Stimulated activated CD4-positive, alpha-beta T cell treated with anti-CD3 and anti-CD28 coated beads, Interleukin-1b, Interleukin-23, amount 100 ng/mL, for 1 hour (primary cell): ENCODE measurements at places on chromosomes 5 and 9.

DNA sequence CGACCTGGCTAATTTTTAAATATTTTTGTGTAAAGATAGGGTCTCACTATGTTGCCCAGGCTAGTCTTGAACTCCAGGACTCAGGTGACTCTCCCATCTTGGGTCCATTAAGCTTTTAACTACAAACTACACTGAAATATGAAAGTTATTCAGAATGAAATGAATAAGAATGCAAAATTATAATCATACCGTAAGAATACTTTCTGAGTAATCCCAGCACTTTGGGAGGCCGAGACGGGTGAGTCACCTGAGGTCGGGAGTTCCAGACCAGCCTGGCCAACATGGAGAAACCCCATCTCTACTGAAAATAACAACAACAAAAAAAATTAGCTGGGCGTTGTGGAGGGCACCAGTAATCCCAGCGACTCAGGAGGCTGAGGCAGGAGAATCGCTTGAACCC is 1.1 kb upstream of the ORM1 start:
- no peak for DNase-seq

DNA sequence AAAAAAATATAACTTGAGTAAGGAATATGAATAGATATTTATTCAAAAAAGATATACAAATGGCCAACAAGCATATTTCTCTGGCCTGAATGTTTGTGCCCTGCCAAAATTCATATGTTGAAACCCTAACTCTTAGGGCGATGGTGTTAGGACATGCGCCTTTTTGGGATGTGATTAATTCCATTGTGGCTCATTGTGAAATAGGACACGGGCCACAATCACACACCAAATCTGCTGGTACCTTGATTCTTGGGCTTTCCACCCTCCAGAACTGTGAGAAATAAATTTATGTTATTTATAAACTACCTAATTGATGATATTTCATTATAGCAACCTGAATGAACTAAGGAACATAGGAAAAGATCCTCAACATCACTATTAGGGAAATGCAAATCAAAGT is 5.7 kb upstream of the IFNA21 start:
- DNase-seq = no peak

- no peak for DNase-seq
Measured at GRCh38 chr9:130995086-130996011, 13.6 kb upstream of the LAMC3 start.

- DNase-seq = no peak
Measured at GRCh38 chr5:107919969-107920368, 249.2 kb upstream of the EFNA5 start.

- DNase-seq = no peak
Measured at GRCh38 chr9:35001803-35002502, 12.4 kb downstream of the DNAJB5 start.

DNA sequence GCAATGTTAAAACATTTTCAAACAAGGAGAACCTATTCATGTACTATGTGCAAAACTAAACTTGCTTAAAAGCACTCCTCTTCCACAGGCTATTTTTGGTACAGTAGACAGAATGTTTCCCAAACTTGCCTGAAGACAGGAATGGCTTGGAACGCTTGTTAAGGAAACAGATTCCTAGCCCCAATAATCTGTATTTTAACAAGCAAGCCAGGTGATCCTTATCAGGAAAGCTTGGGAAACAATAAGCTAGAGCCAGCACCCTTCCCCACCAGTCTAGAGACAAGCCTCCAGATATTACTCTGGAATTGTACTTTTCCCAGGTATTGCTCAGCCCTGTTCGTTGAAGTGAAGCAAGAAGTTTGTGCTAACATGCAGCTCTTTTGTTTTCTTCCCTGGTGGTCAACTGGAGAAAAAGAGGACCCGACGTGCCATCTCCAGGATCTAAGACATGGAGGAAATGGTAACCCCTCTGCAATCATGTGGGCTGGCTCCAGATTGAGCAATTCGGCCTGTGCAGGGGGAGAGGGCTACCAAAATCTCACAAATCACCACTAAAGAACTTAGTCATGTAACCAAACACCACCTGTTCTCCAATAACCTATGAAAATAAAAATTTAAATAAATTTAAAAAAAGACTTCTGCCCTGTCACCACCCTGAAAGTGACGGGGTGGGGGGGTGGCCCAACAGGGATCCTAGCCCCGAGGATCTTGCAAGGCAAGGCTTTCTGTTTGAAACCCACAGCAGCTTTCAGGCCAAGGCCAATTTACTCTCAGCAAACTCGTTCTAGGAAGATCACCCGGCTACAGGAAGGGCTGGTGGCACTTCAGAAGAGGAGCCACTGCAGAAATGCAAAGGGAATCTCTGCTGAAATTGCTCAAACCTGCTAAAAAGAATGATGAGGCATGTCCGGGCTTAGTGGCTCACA is 48.6 kb downstream of the SHB start:
- no peak for DNase-seq

DNA sequence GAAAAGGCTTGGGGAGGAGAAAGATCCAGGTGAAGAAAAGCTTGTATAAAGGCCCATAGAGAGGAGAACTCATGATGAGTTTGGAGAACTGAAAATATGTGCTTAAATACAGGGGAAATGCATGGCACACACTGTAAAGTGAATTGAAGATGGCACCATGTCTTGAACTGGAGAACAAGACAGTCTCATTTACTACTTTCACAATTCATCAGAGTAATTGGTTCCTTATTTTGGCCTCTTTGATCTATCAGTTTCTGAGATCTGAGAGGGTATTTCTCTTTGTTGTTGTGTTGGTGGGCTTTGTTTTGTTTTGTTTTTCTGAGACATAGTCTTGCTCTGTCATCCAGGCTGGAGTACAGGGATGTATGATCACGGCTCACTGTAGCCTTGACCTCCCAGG is 98.2 kb downstream of the CEMIP2 start:
- DNase-seq = no peak

GRCh38 chr5:163696579-163696887 is 191.1 kb downstream of the MAT2B start:
- no peak for DNase-seq

DNA sequence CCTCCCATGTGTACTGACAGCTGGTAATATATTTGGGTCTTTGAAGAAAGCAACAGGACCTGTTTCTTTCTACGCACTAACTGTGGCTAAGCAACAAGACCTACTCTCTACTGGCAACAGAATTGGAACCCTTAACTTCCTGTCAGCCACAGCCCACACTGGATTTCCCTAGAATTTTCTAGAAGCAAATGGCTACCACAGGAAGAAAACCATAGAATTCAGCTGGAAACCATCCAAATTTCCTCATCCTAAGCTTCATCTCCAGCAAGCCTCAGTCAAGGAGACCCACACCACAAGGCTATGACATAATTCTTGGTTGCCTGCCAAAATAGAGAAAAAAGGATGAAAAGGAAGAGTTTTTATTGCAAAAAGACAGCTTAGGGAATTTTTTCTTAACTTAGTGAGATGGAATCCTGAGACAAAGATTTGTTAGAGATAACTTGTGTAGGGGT is 171.8 kb upstream of the TNC start:
- DNase-seq = no peak

DNA sequence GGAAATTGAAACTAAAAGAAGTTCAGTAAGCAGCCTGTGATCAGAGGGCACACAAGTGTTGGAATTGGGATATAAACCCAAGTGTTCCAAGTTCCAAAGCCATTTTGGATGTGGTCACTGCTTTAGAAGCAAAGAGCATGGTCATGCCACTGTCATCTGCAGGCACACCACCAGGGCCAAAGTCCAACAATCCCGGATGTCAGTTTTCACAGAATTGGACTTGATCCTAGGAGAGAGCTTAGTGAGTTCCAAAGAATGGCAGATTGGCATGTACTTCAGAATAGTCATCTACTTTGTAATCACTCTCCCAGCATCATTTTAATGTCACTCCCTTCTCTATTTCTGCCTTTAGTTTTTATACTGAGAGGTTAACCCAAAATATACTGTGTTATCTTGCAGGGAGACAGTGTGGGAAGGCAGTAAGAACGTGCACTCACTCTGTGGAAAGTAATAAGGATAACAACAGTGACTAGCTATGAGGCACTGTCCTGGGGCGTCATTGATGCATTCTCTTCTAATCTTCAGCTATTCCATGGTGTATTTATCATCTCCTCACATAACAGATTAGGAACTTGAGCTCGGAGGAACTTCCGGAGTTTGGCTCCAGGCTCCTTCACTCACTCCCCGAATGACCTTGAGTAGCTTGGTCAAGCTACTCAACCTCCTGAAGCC is 388.0 kb downstream of the ACTL7B start:
- DNase-seq = no peak

- DNase-seq = no peak
Measured at GRCh38 chr9:21995006-21995665, 545 bp downstream of the CDKN2B-AS1 start.

DNA sequence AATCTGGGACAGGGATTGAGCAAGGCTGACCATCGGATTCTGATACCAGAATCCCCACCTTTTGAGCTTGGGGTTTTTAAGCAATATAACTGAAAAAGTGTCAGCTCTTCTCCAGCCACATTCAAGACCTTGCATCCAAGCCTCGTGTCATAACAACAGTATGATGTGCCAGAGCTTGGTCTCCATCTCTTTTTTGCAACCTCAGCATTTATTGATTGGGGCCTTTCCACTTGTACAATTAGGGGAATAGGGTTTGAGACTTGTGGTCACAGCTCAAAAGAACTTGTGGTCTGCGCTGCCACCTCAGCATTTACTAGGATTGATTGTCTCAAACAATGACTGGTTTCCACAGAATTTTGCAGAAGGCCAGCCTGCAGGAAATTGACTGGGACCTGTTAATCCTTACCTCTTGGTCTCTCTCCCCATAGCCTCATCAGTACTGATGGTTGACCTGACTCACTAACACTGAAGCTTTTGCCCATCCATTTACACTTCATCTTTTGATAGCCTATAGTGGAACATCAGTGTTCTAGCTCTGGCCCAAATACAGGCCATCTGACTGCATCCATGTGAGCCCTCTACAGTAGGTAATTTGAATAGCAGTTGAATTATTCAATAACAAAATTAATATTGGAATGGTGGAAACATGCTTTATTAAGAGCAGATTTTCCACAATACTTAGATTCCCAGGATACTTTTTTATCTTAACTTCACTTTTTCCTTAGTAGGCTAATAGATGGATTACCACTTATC is 381.6 kb upstream of the PRR16 start:
- no peak for DNase-seq

- DNase-seq = no peak
Measured at GRCh38 chr9:132168347-132168746, 6.5 kb downstream of the NTNG2 start.

GRCh38 chr5:59039296-59040023 is 456.6 kb downstream of the RAB3C start:
- peak; percentile 75 for DNase-seq

DNA sequence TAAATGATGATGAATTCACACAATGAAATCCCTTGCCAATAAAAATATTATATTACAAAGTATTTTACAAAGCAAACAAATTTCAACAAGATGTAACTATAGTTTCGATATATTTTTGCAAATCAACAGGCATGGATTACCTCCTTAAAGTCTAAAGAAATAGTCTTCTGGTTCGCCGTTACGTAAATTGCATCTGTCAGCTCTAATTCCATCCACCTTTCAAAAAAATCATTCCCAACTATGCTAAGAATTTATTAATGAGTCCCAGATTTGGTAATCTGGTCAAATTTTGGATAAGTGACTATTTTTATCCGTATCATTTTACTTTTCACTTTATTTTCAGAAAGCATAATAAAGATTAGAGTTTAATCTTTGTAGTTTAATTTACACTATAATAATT is 1984.9 kb downstream of the EFNA5 start:
- DNase-seq = no peak

- DNase-seq = no peak
Measured at GRCh38 chr5:64505769-64506566, at the start of gene RGS7BP. Gene RGS7BP, plus strand, starts transcription at chr5:64506015. Its CDS starts 610 bp downstream, at chr5:64506625.

DNA sequence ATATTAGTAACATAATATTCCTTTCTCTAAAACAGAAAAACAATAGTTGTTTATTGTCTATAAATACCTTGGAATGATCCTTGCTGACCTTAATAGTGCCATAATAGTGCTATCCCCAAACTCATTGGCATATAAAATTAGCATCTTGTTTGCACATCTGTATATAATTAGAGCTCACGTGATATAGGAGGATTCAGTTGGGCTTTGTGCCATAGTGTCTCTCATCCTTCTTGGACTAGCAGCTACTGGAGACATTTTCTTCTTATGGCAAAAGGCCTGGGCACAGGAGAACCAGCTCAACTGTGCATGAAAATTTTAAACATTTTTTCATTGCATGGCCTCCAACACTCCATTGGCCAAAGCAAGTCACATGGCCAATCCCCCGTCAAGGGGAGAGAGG is 342.5 kb downstream of the SPATA31D1 start:
- no peak for DNase-seq

GRCh38 chr9:128846680-128847030 is 17.1 kb upstream of the SPOUT1 start:
- no peak for DNase-seq

DNA sequence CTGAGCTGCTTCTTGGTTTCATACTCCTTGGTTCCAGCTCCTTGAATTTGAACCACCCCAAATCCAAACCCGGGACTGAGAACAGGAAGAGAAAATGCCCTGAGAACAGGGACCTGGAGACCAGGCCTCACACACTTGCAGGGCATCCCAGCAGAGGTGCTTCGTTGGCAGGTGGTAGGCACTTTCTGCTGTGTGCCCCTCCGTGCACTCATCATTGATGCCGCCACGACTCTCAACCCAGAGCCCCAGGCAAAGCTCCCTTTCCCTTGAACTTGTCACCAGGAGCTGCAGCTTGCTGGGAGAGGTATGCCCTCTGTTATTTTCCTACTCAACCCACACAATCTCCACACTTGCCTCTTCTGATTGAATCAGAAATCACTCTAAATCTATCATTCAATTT is 217.8 kb upstream of the IRX1 start:
- DNase-seq = no peak

- DNase-seq = no peak
Measured at GRCh38 chr5:78327761-78328510, 32.5 kb upstream of the SCAMP1 start.

- peak; percentile 32 for DNase-seq
Measured at GRCh38 chr5:115544043-115544435, 536 bp downstream of the FEM1C start.

- DNase-seq = no peak
Measured at GRCh38 chr9:124790801-124791505, 14.0 kb downstream of the OLFML2A start.
